ENCODE measurements at places on chromosomes 12 and 14.

DNA sequence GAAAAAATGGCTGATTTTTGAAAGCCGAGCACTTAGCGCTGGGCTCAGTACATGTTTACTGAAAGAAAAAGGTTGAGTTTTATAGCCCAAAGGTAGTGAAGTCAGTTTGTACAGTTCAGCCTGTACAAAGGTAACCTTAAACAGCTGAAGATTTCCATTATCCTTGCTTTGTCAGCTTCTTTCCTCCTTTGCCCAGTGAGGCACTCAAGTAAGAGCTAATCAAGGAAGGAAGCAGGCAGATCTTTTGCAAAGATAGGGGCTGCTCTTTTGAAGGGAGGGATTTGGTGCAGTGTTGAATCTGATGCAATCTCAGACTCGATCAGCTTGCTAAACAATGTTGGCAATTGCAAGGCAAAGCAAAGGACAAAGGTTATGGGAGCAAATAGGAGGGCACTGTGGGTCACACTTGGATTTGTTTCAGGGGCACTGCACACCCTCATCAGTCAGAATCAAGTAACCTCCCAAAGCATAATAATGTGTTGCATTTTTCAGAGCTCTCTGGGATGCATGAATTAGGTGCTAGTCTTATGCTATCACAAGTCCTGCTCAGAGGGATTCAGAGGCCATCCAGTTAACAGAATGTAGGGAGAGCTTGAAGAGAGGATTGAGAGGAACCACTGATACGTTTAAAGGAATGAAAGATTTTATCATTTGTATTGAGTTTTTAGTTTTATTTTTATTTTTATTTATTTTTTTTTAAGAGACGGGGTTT, 44.4 kb downstream of the ANO6 start:
- DNase-seq: no peak

DNA sequence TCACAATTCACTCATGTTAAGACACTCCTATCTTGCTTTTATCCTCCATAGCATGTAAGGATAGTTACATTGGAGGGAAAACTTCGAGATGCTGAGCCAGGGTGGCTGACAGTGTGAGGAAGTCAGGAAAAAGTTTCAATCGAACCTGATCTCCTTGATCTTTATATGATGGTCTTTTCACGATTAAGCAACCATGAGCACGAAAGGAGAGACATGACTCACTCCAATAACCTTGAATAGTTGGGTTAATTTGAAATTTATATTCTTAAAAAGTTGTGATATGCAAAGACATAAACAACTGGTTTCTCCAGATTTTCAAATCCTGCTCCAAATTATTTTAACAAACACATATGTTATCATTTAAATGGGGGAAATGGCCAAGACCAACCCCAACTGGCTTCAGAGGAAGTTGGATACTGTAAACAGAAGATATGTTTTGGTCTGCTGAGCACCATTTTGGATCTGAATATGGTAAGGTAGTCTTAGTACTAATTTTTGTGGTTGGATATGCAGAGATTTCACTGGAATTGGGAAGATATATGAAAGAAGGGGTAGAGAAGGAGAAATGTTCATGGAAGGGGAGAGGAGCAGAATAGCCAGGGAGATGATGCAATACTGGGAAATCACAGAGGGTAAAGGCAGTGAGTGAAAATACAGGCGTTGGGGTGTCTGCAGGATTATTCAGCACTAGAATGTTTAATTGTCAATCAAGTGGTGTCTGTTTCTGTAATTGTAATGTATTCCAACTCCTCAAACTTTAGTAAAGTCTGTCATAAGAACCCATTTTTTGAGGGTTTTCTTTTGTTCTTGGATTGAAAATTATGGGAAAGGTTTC, 185.2 kb upstream of the SLC38A2 start:
- DNase-seq: no peak

DNA sequence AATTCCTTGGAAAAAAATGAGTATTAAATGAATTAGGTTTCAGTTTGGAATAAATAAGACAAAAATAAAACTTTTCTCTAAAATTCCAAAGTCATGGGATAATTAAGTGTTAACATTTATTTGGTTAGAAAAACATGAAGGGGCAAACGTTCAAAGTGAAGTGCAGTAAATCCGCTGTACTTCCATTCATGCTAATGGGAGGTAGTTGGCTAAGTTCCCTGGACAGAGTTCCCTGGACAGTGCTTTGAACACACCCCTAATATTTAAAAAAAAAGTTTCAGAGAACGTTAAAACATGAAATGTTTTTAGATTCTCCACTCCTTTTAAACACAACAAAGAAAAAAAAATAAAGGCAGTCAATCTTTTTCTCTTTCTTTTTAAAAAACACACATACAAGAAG, 16.3 kb downstream of the ALX1 start:
- no peak for DNase-seq

DNA sequence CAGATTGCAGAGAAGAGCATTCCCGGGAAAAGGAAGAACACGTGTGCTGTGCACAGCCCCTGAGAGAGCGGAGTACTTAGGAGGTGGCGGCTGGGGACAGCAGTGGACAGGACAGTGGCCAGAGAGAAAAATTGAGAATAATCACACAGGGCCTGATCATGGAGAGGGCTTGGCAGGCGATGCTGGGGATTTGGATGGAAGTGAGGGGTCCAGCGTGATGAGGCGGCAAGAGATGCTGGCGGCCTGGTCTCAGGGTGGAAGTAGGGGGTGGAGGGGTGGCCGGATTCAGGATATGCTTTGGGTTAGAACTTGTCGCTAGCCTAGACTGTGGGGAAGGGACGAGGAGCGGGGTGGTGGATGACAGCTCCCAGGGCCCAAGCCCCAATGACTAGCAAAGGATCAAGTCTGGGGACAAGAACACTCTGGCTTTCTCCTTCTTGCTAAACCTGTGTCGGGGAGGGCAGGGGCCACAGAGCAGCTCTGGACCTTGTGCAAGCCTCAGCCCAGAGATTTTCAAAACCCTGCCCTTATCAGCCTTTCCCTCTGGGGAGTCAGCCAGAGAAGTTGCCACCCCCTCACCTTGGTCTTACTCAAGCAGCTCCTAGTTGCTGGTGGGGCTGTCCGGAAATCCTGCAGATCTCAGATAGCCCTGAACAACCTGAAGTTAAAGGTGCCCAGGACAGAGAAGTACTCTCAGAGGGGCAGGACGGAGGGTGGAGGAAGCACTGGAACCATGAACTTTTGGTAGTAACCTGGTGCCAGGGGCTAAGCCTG, 1.3 kb downstream of the HVCN1 start:
- no peak for DNase-seq
